ENCODE measurements at places on chromosomes 4 and X.
A peak's percentile ranks its signal among the peaks of the same experiment; 100 is the strongest.

- DNase-seq, result no peak
Observed at GRCh38 chrX:7102119-7102518, 45.4 kb upstream of the STS start.

- no peak for DNase-seq
Observed at GRCh38 chr4:41065434-41066006, 148.8 kb downstream of the APBB2 start.

DNA sequence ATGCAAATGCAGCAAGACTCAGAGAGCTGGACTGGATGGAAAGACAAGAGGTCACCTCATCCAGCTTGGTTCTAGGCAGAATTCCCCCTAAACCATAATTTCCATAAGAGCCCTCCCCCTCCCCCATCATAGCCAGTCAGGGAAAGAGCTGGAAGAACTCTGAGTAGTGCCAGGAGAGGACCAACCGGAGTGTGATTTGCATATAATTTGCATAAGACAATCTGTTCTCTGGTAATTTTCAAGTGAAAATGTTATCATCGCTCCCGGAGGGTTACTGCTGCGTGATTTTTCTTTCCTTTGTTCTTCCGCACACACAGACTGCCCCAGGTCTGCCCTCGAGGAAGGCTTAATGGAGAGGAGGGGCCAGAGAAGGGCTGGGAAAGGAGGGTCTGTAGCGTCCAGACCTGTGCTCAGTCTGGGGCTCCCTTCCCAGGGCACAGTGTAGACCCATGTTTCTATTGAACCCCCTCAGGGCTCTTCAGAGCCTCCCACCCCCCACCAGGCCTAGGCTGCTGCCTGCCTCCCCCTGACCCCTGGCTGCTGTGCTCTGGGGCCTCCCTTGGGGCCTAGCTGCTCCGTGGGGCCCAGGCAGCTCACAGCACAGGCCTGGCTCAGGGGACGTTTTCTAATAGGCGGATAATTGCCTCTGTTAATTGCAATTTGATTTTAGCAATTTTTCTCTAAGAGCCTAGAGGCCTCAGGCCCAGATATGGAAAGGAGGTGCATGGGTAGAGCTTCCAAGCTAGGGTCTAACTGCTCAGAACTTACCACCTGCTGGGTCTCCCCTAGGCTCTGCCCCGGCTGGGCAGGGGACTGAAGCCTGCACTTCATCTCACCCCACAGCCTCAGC is 90.4 kb upstream of the PJA1 start:
- DNase-seq, result no peak

GRCh38 chr4:175871774-175872405 is 59.8 kb upstream of the GPM6A start:
- DNase-seq, result no peak

DNA sequence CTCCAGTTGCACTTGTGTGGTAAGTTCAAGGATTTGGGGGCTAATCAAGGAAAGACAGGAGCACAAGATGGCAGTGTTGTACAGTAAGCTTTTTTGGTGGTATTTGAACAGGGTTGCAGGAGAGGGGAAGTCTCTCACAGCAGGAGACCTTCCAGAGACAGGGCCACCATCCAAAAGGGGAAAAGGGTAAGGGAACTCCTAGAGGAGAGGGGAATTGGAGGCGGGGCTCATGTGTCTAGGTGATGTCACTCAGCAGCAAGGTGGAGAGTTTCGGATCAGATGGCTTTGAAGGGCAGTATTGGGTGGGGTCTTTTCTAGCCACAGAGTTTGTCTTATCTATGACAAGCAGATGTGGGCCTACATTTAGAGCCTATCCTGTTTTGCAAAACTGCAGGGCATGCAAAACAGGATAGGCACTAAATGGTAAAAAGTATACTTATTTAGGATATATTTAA is 13.4 kb upstream of the RNF175 start:
- no peak for DNase-seq

DNA sequence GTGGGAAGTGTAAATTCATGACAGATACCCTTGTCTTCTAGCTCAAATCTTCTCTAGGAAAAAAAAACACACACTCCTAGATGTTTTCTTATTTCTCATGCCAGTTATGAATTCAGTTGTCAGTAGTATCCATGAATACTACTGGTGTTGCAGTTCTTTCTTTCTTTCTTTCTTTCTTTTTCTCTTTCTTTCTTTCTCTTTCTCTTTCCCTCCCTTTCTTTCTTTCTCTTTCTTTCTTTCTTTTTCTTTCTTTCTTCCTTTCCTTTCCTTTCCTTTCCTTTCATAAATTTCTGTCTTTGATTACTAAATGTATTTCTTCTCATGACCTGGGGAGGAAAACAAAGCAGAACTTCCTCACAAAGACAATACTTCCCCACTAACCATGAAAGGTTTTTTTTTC is 253.8 kb downstream of the PCDH7 start:
- DNase-seq, result no peak

GRCh38 chr4:110211007-110211769 is 12.8 kb upstream of the ELOVL6 start:
- peak; percentile 75 for DNase-seq

DNA sequence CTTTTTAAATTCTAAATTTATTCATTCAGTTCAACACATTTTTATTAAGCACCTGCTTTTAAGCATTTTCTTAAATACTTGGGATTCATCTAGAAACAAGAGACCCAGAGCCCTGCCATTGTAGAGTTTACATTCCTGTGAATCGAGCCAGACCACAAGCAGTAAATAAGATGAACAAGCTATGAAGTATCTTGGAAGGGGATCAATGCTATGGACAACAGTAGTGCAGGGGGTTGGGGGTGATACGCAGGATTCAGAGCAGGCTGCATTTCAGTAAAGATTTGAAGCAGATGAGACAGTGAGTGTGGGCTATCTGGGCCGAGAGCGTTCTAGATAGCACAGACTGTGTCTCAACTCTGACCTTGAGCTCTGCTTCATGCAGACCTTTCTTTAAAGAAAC is 35.1 kb downstream of the CLDN22 start:
- no peak for DNase-seq

GRCh38 chrX:137549073-137549472 is 16.9 kb upstream of the ZIC3 start:
- no peak for DNase-seq

DNA sequence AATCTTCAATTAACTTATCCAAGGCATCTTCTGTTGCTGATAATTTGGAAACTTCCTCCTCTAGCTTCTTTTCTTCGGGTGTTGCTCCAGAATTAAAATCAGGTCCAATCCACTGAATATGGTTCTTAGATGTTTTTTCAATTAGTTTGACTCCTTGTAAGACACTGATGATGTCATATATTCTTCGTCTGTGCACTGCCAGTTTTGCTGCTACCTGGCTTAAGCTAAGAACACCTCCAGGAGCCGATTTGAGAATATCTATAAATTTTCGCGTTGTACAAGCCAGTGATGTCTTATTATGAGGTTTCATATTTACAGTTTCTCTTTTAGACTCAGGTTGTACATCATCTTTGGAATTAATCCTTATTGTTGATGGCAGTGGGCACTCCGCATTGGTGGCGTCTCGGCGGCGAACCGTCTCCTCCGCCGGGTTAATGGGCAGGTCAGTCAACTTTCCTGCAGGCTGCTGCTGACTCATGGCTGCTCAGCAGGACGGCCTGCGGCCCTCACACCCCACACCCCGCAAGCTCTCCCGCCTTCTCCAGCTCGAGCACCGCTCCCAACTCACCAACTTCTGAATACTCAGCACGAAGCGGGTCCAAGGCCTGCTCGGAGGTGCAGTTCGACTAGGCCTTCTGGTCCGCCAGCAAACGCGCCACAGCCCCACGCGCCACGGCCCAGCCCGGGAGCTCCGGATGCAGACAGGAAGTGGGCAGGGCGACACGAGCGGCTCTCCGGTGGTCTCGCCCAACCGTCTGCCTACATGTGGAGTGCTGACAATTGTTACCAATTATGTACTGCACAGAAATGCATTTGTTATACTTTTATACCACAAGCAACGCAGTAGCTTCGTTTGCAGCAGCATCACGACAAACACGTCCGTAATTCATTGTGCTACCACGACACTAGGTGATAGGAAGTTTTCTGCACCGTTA is 49.2 kb upstream of the FHL1 start:
- no peak for DNase-seq

DNA sequence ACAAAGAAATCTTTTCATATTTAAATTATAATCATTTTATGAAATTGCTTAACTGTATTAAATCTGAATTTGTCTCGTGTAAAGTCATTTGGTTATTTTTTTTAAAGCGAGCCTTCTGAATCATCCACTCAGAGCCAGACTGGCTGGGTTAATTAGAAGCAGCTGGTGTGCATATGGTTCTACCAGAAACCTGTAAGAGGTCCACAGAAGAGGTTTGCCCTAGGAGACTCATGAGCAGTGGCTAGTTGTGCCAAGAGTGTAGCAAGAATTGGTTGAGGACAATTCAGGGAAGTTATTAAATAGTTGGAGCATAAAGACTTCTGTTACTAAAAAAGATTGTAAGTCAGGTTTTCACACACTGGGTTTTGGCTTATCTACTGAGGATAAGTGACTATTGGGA is 267.4 kb downstream of the IL1RAPL2 start:
- DNase-seq, result no peak

- no peak for DNase-seq
Observed at GRCh38 chr4:122434285-122434684, 22.2 kb downstream of the IL2 start.

GRCh38 chr4:184191267-184191666 is 26.4 kb downstream of the ENPP6 start:
- DNase-seq, result no peak

GRCh38 chr4:20428436-20429160 is 176.9 kb downstream of the SLIT2 start:
- DNase-seq, result peak; percentile 51

DNA sequence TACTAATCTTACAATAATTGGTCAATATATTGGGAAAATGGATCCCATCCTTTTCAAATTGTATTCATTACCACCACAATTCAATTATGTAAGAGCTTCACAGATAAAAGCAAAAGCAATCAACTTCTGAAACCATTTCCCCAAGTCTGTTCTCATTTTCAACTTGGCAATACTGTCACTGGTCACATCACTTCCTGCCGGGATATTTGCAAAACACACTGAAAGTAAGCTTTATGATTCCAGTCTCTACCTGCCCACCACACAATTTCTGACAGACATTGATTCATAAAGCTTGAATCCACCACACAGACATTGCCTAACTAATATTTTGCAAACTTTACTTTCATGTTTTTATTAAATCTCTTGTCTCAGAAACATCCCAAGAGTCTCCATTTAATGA is 53.6 kb downstream of the LIN54 start:
- no peak for DNase-seq

DNA sequence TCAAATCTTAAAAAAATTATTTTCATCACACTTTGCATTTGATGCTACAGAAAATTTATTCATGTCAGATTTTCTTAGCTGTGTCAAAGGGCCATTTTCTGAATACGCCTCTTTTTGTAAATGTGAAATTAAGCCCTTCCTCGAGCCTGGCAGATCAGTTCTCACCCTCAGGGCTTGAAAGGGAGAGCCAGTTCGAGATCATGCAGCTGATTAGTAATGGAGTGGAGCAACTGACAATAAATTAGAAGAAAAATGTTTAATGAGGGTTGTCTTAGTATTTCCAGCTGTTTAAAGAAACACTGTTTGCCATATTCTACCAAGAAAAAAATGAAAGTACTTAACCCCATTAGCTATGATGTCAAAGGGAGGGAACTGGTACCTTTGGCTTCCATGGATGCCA is 28.7 kb downstream of the CC2D2A start:
- DNase-seq, result no peak

DNA sequence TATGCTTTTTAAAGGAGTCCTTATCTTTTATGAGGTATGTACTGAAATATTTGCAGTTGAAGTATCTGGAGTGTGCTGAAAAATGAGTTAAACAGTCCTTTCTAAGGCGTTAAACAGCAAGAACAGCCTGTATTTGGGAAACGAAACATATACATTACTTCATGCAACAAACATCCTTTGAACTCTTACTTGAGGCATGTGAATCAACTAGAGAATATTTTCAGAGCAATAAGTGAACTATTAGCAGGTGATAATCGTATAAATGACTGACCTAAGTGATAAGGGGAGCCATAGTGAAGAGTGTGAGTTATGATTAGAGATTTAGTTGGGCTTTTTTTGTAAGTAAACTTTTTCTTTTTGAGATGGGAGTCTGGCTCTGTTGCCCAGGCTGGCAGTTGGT is 45.9 kb upstream of the RHOH start:
- peak; percentile 63 for DNase-seq

DNA sequence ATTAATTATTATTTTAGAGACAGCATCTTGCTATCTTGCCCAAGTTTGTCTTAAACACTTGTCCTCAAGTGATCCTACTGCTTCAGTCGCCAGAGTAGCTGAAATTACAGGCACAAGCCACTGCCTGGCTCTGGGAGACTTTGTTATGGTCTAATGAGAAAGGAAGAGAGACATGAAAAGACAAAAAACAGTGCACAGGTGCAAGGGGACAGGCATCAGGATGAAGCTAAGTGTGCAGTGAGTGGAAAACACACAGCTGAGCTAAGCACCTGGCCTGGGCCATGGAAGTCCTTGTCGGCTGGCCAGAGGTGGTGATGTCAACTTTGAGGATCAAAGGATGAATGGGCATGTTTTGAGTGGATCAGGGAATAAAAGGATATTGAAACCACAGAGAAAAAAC is 102.7 kb downstream of the HS3ST1 start:
- no peak for DNase-seq

DNA sequence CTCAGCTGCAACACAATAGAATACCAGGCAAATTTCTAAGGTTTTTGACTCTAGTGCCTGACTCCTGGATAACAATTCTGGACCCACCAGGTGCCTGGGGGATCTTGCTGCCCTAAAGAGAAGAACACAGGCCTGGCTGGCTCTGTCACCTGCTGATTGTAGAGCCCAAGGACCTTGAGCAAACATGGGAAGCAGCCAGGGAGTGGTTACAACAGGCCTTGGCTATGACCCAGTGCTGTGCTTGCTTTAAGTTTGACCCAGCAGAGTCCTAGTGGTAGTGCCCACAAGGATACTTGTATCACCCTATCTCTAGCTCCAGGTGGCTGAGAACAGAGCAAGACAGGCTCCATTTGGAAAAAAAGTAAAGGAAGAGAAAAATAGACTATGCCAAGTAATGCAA is 176.8 kb upstream of the DCAF12L2 start:
- no peak for DNase-seq

GRCh38 chrX:132940727-132941327 is 17.6 kb downstream of the HS6ST2 start:
- peak; percentile 17 for DNase-seq

DNA sequence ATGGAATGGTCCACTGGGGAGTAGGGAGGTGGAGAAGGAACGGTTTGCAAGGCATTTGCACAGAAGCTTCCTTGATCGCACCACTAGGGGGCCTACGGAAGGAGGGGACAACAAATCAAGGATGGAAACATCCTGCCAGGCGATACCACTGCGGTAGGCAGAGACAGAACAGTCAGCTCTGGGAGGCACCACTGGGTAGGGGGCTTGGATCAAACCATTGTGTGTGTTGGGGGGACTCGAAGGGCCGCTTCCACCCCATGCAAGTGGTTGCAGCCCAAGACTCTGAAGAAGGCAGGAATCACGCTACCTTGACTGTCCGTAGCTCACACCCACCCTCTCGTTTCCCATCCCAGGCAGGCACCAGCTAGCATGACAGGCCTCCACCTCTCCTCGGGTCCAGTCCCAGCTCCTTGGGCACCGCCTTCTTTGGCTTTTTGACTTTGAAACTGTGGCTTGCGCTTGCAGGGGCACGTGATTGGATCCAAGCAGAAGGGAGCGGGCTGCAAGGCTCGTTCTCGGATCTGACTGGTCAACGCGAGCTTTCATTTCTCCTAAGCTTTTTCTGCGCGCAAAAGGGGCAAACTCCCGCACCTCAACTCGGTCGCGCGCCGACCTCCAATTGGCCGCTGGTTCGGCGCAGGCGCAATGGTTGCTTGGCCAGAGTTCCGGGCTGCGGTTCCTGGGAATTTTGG is 28.4 kb downstream of the GAGE1 start:
- peak; percentile 3 for DNase-seq
